ENCODE measurements at places on chromosomes 1 and 21. TPM values are rescaled to one million over a fixed set of nuclear protein-coding genes. Genes with fewer than 3 reads are reported as not detected.

PLEKHA6 gene
- 0.52 TPM for total RNA-seq

RHCE gene
- total RNA-seq, result 0.54 TPM

NCMAP gene
- total RNA-seq, result 0.20 TPM

RALGPS2 gene
- total RNA-seq, result 2.8 TPM

S100A14 gene
- not detected for total RNA-seq

CD160 gene
- not detected for total RNA-seq

C1orf141 gene
- total RNA-seq, result not detected

LRRC53 gene
- total RNA-seq, result not detected

HORMAD1 gene
- total RNA-seq, result not detected

MX2 gene
- total RNA-seq, result 33.4 TPM

SFN gene
- 0.52 TPM for total RNA-seq

GCSAML gene
- total RNA-seq, result not detected

Data from activated naive CD4-positive, alpha-beta T cell treated with anti-CD3 and anti-CD28 coated beads for 36 hours (primary cell).